Heart left ventricle (tissue), 16 donors: ENCODE measurements at places on chromosomes 5 and 9. TPM values are rescaled to one million over a fixed set of nuclear protein-coding genes. Genes with fewer than 3 reads are reported as not detected.

GRCh38 chr5:83687124-83687619 lies 33.5 kb downstream of the HAPLN1 start:
- no peaks in the 10 kb centered on the region for H3K27me3 ChIP-seq
- no peak overlapping the region for H3K27ac ChIP-seq
- no peaks in the 10 kb centered on the region for H3K36me3 ChIP-seq
- no peaks in the 10 kb centered on the region for H3K4me1 ChIP-seq
- no peak for DNase-seq
- no peak overlapping the region for H3K4me3 ChIP-seq

CAMK2A gene
- total RNA-seq: 21.5 TPM

SH3RF2 gene
- 150 TPM for total RNA-seq

DNA sequence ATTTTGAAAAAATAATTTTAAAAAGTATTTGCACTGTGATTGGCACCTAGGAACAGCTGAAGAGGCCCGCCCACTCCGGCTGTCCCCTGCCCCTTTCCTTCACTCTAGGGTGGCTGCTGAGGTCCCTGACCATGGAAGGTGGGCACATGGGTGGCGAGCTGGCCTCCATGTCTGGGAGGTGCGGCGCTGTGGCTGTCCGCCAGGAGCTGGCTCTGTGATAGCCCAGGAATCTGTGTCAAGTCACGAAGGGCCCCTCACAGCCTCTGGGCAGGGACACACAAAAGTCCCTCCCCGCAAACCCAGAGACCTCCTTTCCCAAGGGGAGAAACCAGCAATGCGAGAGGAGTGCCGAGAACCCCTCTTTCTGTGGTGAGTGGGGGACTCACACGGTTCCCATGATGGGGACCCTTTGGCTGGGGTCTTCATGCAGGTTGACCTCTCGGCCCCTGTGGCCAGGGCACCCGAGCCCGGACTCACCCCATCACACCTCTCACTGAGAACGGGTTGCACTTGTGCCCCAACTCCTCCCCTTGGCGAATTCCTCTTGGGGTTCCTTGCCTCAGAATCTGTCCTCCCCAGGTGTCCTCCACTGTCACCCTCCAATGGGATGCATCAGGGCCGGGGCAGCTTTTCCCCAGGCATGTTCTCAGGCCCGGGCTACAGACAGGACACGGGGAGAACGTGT lies 168.0 kb downstream of the GAPVD1 start:
- peak; percentile 20 for DNase-seq
- H3K27me3 ChIP-seq: no peaks in the 10 kb centered on the region
- H3K4me3 ChIP-seq: no peak overlapping the region
- H3K36me3 ChIP-seq: no peaks in the 10 kb centered on the region
- no peak overlapping the region for H3K27ac ChIP-seq

PCDHGB6 gene
- total RNA-seq: 6.2 TPM

DNA sequence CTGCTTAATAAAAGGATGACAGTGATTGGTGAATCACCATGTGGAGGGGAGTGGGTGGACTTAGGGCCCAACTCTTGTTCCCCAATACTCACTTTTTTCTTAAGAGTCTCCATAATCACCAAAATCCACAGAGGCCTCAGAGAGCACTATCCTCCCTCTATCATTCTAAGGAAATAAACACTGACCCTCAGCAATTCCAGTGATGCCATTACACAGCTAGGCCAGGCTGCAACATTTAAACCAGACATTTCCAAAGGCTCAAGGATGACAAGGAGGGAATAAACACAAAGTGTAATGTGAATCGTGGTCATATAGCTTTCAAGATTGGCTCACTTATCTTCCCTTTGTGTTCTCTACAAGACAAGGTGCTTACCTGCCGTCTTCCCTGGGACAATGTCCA lies 2.4 kb upstream of the ARSI start:
- no peak for DNase-seq
- no peak overlapping the region for H3K27ac ChIP-seq
- peaks cover 24% of the 10 kb centered on the region for H3K27me3 ChIP-seq
- H3K4me1 ChIP-seq: peaks cover 8% of the 10 kb centered on the region
- H3K36me3 ChIP-seq: no peaks in the 10 kb centered on the region

GRCh38 chr5:110161162-110161561 lies 471.4 kb downstream of the MAN2A1 start:
- H3K36me3 ChIP-seq: no peaks in the 10 kb centered on the region
- DNase-seq: no peak
- H3K4me1 ChIP-seq: no peaks in the 10 kb centered on the region
- H3K4me3 ChIP-seq: no peak overlapping the region

PCDHB10 gene
- total RNA-seq: 1.1 TPM

DNA sequence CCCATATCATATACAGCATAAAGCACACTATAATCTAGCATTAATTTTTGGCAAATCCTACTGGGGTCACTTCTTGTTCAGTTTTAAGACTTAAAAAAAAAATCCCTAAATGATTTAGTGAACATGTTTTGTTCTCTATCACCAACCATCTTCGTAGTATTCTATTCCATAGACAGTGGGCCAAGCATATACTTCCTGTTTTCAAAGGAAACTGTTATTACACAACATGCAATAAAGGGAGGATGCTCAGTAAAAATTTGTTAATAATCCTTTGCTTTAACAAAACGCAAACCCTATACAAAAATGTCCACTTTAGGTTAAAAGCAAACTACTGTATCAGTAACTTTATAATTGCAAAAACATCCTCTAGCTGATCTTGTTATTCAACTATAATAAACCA lies 13.0 kb downstream of the CCNH start:
- no peak overlapping the region for H3K4me3 ChIP-seq
- H3K27ac ChIP-seq: no peak overlapping the region
- no peaks in the 10 kb centered on the region for H3K4me1 ChIP-seq

TMEM252 gene
- total RNA-seq: not detected

GRCh38 chr5:3811116-3811515 lies 215.5 kb downstream of the IRX1 start:
- no peaks in the 10 kb centered on the region for H3K27me3 ChIP-seq
- H3K36me3 ChIP-seq: no peaks in the 10 kb centered on the region
- H3K27ac ChIP-seq: no peak overlapping the region
- no peaks in the 10 kb centered on the region for H3K4me1 ChIP-seq
- no peak overlapping the region for H3K4me3 ChIP-seq

DNA sequence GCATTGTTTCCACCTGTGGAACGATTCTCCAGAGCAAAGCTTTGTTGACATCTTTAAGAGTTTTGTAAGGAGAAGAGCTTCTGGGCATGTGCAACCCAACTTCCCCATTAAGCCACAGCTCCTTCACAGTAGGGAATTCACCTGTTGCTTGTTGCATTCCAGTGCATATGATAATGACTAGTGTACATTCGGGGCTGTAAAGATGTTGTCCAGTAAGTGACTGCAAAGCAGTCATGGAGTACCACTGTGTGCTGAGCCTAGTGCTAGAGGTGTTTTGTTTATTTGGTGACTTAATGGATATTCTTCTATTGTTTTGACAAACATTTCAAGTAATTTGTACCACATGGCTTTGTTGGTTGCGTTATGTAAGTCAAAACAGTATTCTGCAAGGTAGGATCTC lies 12.8 kb downstream of the UGCG start:
- H3K27ac ChIP-seq: no peak overlapping the region
- no peaks in the 10 kb centered on the region for H3K36me3 ChIP-seq
- peaks cover 2% of the 10 kb centered on the region for H3K4me1 ChIP-seq
- no peak overlapping the region for H3K4me3 ChIP-seq
- no peak for DNase-seq

GRCh38 chr9:137069508-137070091 lies 757 bp downstream of the SAPCD2 start:
- H3K4me1 ChIP-seq: peaks cover 13% of the 10 kb centered on the region
- H3K36me3 ChIP-seq: no peaks in the 10 kb centered on the region
- H3K27ac ChIP-seq: no peak overlapping the region
- H3K27me3 ChIP-seq: no peaks in the 10 kb centered on the region
- H3K4me3 ChIP-seq: peak overlapping the region; percentile 58

DNA sequence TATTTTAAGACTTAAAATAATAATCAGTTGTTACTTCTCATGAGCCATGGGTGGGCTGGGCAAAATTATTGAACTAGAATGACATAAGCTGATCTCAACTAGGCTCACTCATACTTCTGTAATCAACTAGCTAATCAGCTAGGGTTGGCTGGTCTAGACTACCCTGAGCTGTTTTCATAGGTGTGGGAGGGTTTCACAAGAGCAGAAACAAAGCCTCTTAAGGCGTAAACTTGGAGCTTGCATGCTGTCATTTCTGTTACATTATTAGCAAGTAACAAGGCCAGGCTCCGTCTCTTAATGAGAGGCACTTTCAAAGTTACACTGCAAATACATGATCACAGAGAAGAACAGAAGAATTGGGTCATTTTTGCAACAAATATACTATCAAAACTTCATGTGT lies 57.2 kb upstream of the GHR start:
- H3K27me3 ChIP-seq: no peaks in the 10 kb centered on the region
- no peaks in the 10 kb centered on the region for H3K4me1 ChIP-seq
- no peak for DNase-seq
- H3K36me3 ChIP-seq: no peaks in the 10 kb centered on the region
- H3K4me3 ChIP-seq: no peak overlapping the region
- no peak overlapping the region for H3K27ac ChIP-seq

OTP gene
- not detected for total RNA-seq

GRCh38 chr5:145110834-145111233 lies 724.3 kb downstream of the PRELID2 start:
- no peak overlapping the region for H3K4me3 ChIP-seq
- no peak for DNase-seq
- H3K36me3 ChIP-seq: no peaks in the 10 kb centered on the region
- H3K27ac ChIP-seq: no peak overlapping the region
- H3K4me1 ChIP-seq: no peaks in the 10 kb centered on the region

ARL14EPL gene
- total RNA-seq: not detected

DNA sequence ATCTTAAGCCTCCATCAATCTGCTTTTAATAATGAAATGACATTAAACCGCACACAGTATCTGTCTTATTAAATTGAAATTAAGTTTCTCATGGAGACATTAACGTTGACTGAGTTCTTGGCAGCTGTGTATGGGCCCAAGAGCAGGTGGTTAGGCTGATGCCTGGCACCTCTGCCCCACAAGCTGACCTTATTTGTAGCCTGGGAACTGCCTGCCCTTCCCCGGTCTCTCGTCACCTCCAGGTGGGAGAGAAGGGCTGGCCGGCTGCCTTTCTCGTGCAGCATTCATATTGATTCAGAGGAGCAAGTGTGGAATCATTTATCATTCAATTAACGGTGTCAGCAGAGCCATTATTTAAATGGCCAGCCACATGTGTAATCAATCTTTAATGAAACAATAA lies 53.0 kb upstream of the FCN1 start:
- no peak overlapping the region for H3K27ac ChIP-seq
- peaks cover 5% of the 10 kb centered on the region for H3K4me1 ChIP-seq
- H3K4me3 ChIP-seq: no peak overlapping the region
- no peaks in the 10 kb centered on the region for H3K36me3 ChIP-seq
- H3K27me3 ChIP-seq: peaks cover 43% of the 10 kb centered on the region

DNA sequence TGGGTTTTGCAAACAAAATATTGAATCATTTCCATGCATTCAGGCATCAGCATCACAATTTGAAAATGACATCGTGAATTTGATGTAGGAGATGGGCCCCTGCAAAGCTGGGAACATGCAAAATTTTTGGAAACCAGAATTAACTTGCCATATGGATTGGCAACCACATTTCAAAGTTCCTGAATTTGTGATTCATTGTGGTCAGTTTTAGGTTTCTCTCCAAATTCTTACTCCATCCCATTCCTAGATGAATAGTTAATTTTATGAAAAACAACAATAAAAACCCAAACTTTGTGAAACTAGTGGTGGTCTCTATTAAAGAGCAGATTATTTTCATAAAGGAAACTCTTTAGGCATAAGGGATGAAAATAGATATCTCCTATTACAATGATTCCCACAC lies 107.8 kb upstream of the SLIT3 start:
- no peaks in the 10 kb centered on the region for H3K4me1 ChIP-seq
- no peak overlapping the region for H3K4me3 ChIP-seq
- no peaks in the 10 kb centered on the region for H3K27me3 ChIP-seq
- H3K27ac ChIP-seq: no peak overlapping the region

GRCh38 chr9:14278291-14278721 lies 35.6 kb downstream of the NFIB start:
- DNase-seq: no peak
- no peaks in the 10 kb centered on the region for H3K27me3 ChIP-seq
- H3K27ac ChIP-seq: peak overlapping the region; percentile 17
- no peak overlapping the region for H3K4me3 ChIP-seq
- H3K36me3 ChIP-seq: no peaks in the 10 kb centered on the region
- H3K4me1 ChIP-seq: peaks cover 49% of the 10 kb centered on the region

- no peaks in the 10 kb centered on the region for H3K4me1 ChIP-seq
- no peak overlapping the region for H3K4me3 ChIP-seq
- no peak for DNase-seq
- H3K36me3 ChIP-seq: no peaks in the 10 kb centered on the region
These were observed 380.1 kb downstream of the IRX2 start for GRCh38 chr5:2371419-2371710.

DNA sequence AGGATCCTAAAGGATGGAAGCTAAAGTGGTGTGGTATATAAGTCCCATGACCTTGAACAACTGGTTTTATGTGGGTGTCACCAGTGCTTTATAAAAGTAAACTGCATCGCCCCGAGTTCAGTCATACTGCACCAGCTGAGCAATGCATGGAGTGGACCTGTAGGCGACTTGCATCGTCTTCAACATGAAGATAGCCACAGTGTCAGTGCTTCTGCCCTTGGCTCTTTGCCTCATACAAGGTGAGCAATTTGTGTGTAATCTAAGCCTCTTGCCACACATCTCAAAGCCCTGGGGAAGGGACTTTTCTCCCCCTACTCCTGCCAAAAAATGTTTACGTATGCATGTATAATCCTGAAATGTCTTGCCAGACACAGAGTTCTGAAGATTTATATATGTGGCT lies at the start of gene SPINK5:
Gene SPINK5 (plus strand): TSS at position 120 of the 400 bp plus-strand sequence. CDS start 65 bp downstream, at position 185.
- H3K27me3 ChIP-seq: no peaks in the 10 kb centered on the region
- no peaks in the 10 kb centered on the region for H3K36me3 ChIP-seq
- H3K4me3 ChIP-seq: no peak within 1 kb of the TSS
- H3K27ac ChIP-seq: no peak within 1 kb of the TSS

DNA sequence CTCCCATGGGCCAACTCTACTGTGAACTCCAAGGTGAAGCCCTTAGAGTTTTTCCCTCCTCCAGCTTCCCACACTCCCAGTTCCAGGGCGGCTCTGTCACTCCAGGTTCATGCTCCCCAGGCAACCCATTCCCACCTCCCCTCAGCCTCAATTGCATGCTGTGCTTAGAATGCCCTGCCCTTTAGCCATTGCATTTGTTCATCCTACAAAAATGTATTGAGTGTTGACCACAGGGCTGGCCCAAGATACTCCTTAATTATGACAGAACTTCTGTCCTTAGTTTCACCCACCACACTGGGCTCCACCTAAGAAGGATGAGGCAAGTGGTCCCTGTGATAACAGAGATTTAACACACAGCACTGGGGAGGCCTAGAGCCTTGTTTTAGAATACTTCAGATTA lies 236.1 kb downstream of the ADAMTSL1 start:
- no peaks in the 10 kb centered on the region for H3K36me3 ChIP-seq
- no peaks in the 10 kb centered on the region for H3K27me3 ChIP-seq
- peaks cover 4% of the 10 kb centered on the region for H3K4me1 ChIP-seq
- no peak overlapping the region for H3K27ac ChIP-seq
- no peak for DNase-seq

GRCh38 chr9:114486205-114486963 lies 18.9 kb downstream of the WHRN start:
- no peak overlapping the region for H3K27ac ChIP-seq
- no peaks in the 10 kb centered on the region for H3K27me3 ChIP-seq
